ENCODE measurements at places on chromosomes 7 and 10. TPM values are rescaled to one million over a fixed set of nuclear protein-coding genes. Genes with fewer than 3 reads are reported as not detected.

Gene WNT8B
- not detected for total RNA-seq

Gene HKDC1
- 0.35 TPM for total RNA-seq

Gene OIT3
- total RNA-seq, result 0.08 TPM

Gene ADCY1
- 2.3 TPM for total RNA-seq

Gene FIS1
- total RNA-seq, result 326 TPM

Gene ZEB1
- 183 TPM for total RNA-seq

Gene C7orf57
- total RNA-seq, result not detected

Gene AASS
- 23.1 TPM for total RNA-seq

Gene ADGRA1
- not detected for total RNA-seq

Gene NEBL
- 0.12 TPM for total RNA-seq

Gene CLEC5A
- not detected for total RNA-seq

Gene OR2F1
- total RNA-seq, result not detected

Gene PAPSS2
- 168 TPM for total RNA-seq

Gene ORC5
- total RNA-seq, result 12.0 TPM

Gene ZNF37A
- 7.2 TPM for total RNA-seq

Gene NSMCE4A
- 4.6 TPM for total RNA-seq

Gene PIK3AP1
- under 0.01 TPM for total RNA-seq

Gene TMEM213
- not detected for total RNA-seq

Gene COL28A1
- total RNA-seq, result not detected

Gene MRLN
- not detected for total RNA-seq

Gene GHRHR
- not detected for total RNA-seq

Gene SEC31B
- total RNA-seq, result 1.4 TPM

Gene INHBA
- 14.9 TPM for total RNA-seq

Gene NPFFR1
- not detected for total RNA-seq

Gene MKI67
- 1.6 TPM for total RNA-seq

Gene FOXI2
- not detected for total RNA-seq

Gene PRSS37
- not detected for total RNA-seq

Gene IFIT2
- total RNA-seq, result 6.4 TPM

Gene ZP3
- 2.2 TPM for total RNA-seq

Gene HTR5A
- total RNA-seq, result not detected

Gene LIPK
- not detected for total RNA-seq

Gene TRIM73
- total RNA-seq, result 1.3 TPM

Gene PHF14
- 41.4 TPM for total RNA-seq

Gene PNLIP
- not detected for total RNA-seq

Gene DPP6
- total RNA-seq, result not detected

Data from smooth muscle cell of the coronary artery (primary cell).